HEK293T (cell line): ENCODE measurements at places on chromosomes 6 and 20.
A peak's percentile ranks its signal among the peaks of the same experiment; 100 is the strongest.

GRCh38 chr6:42748203-42748898 lies 2.4 kb upstream of the TBCC start:
- no peak for DNase-seq

GRCh38 chr6:99143108-99143861 lies 195.5 kb upstream of the FBXL4 start:
- DNase-seq, result no peak

- DNase-seq, result no peak
Observed at GRCh38 chr6:144143106-144143505, 7.2 kb upstream of the STX11 start.

DNA sequence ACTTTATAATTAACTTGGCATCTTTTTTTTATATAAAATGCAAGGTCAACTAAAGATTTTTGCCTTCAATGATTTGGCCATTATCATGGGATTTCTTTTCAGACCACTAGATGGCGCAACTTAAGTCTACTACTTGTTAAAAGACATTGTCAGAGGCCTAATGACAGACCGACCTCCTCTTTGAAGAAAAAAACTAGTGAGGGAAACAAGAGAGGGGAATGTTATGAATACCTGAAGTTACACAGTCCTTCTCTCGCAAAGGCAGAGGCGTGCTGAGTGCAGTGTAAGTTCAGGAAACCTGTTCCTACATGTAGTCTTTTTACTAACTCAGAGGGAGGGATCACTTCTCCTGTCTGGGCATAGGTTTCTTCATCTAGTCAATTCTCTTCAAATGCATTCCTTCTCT lies 9.3 kb downstream of the TRAPPC3L start:
- peak; percentile 55 for DNase-seq

GRCh38 chr20:4192378-4193068 lies 177.2 kb upstream of the RNF24 start:
- DNase-seq, result no peak
